ENCODE measurements at places on chromosomes 16 and 17.

- no peak for DNase-seq
These were observed 435 bp downstream of the RPRML start for GRCh38 chr17:46978489-46979146.

DNA sequence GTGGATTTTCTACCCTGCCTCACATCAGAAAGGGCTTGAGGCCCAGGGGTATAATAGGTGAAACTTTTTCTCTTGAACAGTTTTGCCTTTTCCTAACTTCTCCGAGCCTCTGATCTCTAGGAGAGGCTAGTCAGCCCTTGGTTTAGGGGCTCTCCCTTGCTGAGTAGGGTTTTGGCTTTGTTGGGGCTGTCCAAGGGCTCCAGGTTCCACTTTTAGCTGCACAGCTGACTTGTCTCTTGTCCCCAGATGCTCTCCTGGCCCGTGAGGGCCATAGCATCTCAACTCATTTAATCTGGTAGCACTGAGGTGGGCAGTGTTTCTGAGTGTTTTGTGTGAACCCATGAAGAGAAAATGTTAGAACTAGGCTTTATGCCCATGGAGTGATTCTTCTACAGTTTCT is 103.9 kb downstream of the MSI2 start:
- no peak for DNase-seq

DNA sequence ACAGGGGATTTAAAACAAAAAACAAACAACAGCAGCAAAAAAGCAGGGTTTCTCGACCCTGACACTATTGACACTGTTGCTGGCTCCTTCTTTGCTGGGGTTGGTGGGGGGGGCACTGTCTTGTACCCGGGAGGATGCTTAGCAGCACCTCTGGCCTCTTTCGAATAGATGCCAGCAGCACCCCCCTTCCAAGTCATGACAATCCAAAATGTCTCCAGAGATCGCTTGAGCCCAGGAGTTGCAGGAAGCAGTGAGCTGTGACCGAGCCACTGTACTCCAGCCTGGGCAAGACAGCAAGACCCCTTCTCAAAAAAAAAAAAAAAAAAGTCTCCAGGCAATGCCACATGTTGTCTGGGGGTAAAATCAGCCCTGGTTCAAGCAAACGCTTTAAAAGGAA is 20.3 kb downstream of the SERPINF1 start:
- DNase-seq = no peak

- DNase-seq = no peak
These were observed 6.7 kb downstream of the NUPR1 start for GRCh38 chr16:28531777-28532744.

- no peak for DNase-seq
These were observed 33.9 kb downstream of the ZNF652 start for GRCh38 chr17:49327835-49328784.

DNA sequence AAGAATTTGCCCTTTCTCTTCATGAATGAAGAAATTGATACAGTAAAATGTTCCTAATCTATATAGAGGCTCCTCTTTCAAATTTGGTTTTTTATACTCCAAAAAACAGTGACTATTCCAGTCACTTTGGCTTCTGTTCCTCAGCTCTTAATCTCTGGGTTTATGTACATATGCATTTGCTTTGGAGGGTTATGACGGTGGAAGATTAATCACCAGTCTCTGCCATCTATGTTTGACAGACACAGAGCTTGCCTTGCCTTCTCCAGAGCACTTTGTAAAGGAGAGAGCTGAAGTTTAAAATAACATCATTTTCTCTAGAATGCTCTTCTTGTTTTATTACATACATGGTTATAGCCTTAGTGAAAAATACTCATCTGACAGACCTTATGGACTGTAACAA is 99.3 kb downstream of the NLK start:
- DNase-seq = no peak

GRCh38 chr17:81647640-81648012 is 8.7 kb downstream of the PDE6G start:
- DNase-seq = no peak

DNA sequence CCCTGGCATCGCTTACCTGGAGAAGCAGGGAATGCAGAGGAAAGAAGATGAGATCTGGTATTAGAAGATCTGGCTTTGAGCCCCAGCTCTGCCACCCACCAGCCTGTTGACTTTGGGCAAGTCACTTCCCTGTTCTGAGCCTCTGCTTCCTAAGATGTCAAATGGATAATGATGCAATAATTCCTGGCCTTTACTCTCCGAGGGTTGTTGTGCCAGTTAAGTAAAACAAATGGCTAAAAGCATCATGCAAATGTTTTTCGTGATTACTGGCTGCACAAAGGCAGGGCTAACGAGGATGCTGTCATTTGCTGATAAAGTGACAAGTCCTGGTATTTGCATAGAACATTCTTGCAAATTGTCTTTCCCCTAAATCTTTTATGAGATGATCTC is 1.3 kb upstream of the ZNF821 start:
- no peak for DNase-seq

GRCh38 chr17:8532021-8532420 is 96.3 kb downstream of the NDEL1 start:
- peak; percentile 4 for DNase-seq

GRCh38 chr17:3795390-3796102 is 5.4 kb downstream of the ITGAE start:
- no peak for DNase-seq

- DNase-seq = no peak
These were observed 16.8 kb downstream of the MYBBP1A start for GRCh38 chr17:4538236-4539002.

Data from fibroblast of skin of right biceps (primary cell).